ENCODE measurements at places on chromosomes 11 and 22.

DNA sequence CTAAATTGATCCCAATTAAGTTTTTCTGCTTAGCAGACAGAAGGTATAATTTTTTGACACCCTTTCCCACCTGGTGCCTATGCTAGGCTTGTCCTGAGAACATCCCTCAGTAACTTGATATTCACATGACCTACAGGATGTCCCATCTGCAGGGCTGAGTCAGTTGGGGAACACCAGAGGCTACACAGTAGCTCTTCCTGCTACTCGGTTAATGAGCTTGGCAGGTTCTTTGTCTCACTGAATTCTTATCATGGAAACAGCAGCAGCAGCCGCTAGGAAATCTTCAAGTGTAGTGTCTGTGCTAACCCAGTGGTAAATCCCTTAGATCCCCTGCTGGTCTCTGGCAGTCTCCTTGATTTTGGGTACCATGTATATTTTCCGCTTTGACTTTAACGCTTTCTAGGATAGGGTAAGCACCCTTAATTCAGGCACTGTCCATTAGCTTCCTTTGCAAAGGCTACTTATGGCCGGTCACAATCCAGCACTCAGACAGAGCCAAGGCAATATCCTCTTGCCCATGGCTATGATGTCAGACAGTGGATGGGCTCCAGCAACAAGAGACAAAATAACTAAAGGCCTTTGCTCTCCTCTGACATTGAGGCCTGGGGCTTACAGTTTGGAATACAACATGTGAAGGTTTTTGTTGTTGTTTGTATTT is 8.5 kb downstream of the MRPL16 start:
- no peak for DNase-seq

DNA sequence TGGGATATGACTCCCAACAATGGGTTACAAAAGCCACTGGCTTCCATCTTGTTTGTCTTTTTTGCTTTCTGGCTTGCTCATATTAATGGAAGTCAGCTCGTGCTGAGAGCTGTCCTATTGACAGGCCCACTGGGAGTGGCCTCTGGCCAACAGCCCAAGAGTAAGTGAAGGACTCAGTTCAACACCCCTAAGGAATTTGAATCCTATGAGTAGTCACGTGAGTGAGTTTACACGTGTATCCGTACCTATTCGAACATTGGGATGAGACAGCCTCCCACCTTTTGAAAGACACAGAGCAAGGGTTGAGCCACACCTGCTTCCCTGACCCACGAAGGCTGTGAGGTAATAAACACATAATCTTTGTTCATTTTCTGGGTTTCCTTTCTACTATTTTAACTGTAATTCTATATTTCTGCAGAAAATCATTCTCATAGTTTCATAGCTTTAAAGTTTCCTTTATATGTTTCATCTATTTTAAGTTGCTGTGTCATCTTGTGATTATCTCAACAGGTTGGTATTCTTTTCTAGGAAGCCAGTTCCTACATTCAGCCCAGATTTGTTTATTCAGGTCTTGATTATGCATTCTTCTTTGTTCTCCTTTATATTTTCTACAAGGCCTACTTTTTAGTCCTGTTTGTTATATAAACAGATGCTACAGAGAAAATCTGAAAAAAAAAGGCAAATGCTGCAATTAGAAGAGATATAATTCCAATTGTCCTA is 802.3 kb downstream of the CNTN5 start:
- DNase-seq, result no peak

- no peak for DNase-seq
These were observed 163.3 kb downstream of the CEP164 start for GRCh38 chr11:117490911-117491310.

DNA sequence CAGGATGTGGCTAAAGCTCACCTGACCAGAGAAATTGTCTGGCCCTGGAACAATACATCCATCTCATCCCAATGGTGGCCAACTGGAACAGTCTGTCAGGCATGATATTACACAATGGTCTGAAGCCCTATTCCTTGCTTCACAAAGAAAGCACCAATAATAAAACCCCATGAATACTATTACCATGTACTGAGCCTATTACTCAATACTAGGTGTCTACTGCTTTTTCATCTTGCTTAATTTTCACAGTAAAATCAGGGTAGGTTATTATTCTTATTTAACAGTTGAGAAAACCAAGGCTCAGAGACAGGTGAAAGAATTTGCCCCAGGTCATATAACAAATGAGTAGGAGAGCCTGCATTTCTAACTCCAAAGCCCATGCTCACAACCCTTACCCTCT is 68.9 kb upstream of the CAPRIN1 start:
- no peak for DNase-seq

- DNase-seq, result no peak
These were observed 11.1 kb upstream of the RFPL1 start for GRCh38 chr22:29427176-29427760.

- no peak for DNase-seq
These were observed 8.3 kb downstream of the MRPL17 start for GRCh38 chr11:6674862-6675261.
